ENCODE measurements at places on chromosomes 1 and 21.

GRCh38 chr1:104132382-104132973 lies 382.8 kb downstream of the AMY1C start:
- no peak for DNase-seq

- DNase-seq: no peak
Observed at GRCh38 chr1:12562955-12563576, 54.9 kb downstream of the DHRS3 start.

DNA sequence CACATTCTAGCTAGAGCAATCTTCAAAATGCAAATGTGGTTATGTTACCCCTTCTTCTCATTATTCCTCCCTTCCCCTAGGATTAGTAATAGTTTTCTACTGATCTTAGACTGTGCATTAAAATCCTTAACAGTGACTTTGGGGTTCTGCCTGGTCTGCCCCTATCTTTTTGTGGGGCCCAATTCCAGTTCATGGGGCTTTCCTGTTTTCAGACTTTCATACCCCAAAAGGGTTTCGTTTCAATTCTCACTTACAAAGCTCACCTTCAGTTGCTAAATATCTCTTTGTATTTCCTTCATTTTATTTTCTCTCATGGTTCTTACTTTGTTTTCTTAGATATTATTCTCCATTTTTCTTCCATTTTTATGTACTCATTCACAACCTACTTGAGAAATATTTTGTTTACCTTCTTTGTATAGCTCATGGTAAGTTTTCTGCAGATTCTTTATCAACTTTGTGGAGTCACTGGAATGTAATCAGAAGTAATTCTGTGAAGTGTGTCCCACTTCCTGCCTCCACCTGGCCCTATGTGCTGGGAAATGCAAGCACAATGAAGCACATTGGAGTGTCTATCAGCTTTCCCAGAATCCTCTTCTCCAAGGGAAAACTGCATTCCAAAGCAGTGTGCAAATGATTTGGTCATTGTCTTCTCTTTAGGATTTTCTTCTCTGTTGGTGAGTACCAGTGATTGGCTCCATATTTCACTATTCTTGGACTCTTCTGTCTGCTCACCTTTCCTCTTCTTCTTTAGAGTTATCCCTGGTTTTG lies 350.2 kb downstream of the ZNF326 start:
- DNase-seq: no peak

DNA sequence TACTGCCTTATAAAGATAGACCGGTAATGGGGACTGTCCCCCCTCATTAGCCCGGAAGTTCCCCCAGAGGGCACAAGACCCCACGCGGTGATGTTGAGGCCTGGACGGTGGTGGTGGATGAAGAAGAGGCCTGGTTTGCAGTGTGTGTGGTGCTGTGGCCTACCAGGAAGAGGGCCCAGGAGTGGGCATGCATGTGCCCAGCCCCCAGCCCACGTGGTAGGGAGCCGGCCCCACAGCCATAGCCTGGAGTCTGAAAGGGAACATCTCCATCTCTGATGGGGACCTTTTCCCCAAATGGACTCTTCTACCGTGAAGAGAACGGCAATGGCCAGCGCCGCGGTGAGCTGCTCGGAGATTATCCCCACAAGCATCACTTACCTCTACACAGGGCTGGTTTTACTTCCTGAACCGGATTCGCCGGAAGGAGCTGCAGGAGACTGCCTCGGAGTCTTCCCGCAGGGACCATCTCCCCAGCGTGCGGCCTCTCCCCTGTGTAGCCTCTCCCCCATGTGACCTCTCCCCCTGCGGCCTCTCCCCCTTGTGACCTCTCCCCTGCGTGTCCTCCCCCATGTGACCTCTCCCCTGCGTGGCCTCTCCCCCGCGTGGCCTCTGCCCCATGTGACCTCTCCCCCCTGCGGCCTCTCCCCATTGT lies 20.6 kb downstream of the RRP1 start:
- DNase-seq: no peak
